NCI-H1930 (cell line): ENCODE measurements at places on chromosomes 5 and 9.

DNA sequence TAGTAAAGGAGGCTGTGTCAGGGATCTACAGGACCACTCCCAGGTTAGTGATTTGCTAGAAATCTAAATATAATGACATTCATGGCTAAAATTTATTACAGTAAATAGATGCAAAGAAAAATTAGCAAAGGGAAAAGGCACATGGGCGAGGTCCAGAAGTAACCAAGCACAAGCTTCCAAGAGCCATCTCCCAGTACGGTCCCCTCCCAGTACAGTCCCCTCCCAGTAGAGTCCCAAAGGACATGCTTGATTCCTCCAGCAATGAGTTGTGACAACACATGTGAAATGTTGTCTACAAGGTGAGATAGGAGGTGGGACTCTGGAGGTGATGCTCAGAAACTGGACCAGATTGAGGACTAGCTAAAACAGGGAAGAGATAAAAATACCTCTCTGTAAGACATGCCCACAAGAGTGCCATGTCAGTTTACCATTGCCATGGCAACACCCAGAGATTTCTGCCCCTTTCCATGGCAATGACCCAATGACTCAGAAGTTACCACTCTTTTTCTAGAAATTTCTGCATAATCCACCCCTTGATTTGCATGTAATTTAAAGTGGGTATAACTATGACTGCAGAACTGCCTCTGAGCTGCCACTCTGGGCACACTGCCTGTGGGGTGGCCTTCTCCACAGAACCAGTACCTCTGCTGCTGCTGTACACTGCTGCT lies 27.9 kb upstream of the CEMIP2 start:
- DNase-seq, result no peak

- no peak for DNase-seq
Measured at GRCh38 chr5:9919306-9920030, 289.3 kb upstream of the TAS2R1 start.

GRCh38 chr5:113205807-113206206 lies 229.0 kb downstream of the TSSK1B start:
- no peak for DNase-seq

DNA sequence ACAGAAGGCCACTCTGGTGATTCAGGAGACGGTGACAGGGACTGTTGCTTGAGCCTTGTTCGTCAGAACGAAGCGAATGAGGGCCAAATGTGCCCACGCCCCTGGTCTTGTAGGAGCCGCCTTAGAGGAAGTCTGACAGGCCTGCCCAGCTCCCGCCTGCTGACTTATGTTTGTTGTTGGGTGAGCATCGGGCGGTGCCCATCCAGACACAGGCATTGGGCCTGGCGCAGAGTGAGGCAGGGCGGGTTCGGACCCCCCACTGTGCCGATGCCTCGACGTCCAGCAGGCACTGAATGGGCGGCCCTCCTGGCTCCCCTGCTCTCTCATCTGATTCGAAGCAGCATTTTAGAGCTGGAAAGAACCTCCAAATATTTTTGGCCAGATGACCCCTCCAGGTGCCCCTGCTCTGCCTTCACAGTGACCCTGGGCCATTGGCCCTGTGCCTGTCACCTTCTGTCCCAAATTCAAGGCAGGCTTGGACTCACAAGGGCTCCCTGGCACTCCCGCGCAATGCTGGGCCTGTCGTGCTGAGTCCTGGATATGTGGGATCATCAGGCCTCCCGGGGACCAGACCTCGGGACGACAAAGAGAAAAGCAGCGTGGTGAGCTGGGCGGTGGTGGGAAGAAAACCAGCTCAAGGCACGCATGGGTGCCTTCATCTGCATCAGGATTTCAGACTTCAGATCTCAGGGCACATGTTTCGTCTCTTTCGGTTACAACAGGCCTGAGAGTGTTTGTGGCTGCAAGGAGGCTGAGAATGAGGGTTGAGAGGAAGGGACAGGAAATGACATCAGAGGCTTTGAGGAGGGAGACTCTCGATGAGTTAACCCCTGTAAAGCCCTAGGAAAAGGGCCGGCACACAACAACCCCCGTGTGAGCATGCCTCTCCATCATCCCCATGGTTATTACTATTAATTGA lies 37.1 kb upstream of the OLFM1 start:
- no peak for DNase-seq

- no peak for DNase-seq
Measured at GRCh38 chr5:52684051-52684450, 103.7 kb upstream of the ITGA1 start.

GRCh38 chr5:135131801-135132680 lies 98.0 kb upstream of the PITX1 start:
- no peak for DNase-seq

DNA sequence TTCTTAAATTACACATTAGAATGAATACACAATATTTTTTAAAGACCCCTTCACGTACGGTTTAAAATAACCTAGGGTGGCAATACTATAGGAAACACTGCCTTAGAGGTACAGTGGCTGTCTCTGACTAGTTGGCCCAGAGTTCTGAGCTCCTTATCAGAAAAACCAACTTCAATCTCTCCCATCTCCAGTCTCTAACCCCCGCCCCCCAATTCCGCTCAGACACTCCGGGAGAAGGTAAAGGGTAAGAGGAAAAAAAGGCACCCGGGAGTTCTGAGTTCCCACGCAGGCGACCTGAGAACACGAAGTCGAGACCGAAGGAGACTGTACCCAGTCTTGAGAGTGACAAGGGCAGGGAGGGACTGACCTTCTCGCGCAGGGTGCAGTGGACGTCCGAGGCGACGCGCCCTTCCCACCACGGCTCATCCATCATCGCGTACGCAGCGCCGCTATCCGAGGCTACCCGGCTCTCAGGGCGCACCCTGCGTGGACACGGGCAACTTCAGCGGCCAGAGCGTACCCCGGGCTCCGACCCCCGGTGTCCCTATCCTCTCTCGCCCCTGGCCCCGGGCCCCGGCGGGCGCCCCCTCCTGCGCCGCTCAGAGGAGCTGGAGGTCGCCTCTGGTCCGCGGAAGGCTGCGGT lies 752 bp downstream of the CCNJL start:
- no peak for DNase-seq

DNA sequence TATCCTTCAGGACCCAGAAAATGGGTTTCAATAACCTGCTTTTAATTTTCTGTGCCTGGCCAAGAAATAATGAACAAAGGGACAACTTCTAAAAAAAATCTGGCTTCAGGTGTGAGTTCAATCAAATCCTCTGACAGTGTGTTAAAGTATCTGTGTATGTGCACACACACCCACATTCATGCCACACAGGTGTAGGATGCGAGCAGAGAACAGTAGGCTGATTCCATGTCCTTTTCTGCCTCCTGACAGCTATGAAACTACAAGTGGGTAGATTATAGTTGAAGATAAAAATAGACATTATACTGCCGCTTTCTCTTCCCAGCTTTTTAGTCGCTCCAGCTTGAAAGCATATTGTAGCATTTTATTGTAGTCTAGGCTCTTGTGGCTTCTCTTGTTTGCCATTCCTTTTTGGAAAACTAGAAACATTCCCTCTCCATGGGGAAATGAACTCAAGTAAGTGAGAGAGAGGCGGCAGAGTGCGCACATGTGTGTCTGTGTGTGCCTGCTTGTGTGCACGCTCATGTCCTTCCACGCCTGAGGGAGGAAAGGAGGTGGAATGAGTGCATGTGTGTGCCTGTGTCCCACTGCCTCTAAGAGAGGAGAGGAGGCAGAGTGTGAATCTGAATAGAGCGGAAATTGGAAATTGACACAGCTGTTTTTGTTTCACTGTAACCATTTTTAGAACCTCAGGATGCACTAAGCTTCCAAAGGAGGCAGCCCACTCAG lies 273.0 kb downstream of the ELAVL2 start:
- DNase-seq, result no peak

DNA sequence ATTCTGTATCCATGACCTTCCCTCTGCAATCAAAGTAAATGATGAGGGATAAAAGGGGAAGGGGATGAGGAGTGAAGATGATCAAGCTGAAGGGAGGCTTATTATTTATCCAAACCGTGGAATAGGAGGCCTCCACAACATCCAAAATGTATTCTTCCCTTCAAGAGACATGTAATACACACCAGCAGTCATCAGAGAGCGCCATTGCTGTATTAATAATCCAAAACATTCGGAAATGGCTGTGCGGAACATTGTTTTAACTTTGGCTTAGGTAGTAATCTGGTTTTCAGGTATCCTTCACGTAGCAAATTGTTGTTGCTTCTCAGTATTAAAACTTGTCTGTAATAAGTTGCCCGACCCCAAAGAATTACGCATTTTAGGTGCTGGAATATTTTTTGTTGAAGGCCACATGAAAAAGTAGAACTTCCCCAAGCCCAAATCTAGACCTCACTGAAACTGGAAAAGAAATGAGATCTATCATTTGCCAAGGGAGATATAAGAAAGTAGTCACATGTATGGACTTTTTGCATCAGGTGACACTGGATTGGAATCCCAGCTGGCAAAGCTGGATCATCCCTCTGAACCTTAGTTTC lies 2.6 kb upstream of the BOD1 start:
- no peak for DNase-seq

DNA sequence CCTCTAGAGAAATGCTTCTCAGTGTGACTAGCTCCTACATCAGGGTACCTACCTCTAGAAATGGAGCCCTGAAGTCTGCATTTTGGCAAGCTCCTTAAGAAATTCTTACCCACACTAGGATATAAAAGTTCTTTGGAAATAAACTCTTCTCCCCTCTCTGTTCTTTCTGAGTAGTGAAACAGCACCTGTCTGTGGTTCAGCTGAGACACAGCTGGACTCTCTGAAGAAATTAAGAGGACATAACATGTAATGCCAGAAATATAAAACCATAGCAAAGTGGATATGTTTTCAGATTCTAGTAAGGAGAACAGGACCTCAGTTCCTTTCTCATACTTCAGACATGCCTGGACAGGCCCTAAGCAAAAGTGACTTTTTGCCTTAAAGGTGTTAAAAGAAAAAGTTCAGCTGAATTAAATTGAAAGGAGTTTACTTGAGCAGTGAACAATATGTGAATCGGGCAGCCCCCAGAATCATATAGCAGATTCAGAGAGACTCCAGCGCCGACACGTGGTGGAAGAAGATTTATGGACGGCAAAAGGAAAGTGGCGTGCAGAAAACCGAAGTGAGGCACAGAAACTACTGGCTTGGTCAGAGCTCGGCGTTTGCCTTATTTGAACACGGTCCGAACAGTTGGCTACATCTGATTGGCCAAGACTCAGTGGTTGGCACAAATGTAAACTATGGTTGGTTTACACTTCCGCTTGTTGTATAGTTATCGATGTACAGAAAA lies 64.5 kb downstream of the PRKACG start:
- DNase-seq, result no peak

- DNase-seq, result no peak
Measured at GRCh38 chr5:3449481-3449880, 146.2 kb upstream of the IRX1 start.
